ENCODE measurements at places on chromosomes 1 and 21.

DNA sequence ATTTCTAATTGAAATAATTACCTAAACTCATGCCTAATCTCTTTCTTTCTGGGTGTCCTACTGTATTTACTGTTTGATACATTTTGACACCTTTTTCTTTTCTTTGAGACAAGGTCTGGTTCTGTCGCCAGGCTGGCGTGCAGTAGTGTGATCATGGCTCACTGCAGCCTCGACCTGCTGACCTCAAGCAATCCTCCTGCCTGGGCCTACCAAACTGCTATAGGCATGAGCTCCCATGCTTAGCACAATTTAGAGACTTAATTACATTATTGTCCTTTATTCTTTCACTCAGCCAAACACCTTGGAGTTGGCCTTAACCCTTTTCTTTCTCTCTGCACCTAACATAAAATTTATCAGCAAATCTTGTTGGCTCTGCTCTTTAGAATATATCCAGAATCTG lies 139.8 kb upstream of the KIF26B start:
- no peak for DNase-seq

DNA sequence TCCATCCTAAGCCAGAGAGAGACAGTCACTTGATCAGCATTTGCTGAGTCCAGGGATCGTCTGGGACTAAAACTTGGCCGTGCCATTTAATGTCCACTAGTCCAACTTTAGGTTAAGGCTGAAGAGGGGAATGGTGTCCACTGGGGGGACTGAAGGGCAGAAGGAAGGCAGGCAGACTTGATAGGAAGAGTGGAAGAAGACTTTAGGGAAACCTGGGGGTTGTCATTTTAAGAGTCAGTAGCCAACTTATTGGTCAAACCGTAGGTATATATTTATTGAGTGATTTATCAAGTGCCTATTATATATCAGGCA lies 1.3 kb upstream of the LMOD1 start:
- DNase-seq = no peak

GRCh38 chr1:177880339-177880891 lies 89.4 kb downstream of the SEC16B start:
- peak; percentile 44 for DNase-seq

- no peak for DNase-seq
Measured at GRCh38 chr1:229073251-229073650, 197.7 kb upstream of the RAB4A start.

DNA sequence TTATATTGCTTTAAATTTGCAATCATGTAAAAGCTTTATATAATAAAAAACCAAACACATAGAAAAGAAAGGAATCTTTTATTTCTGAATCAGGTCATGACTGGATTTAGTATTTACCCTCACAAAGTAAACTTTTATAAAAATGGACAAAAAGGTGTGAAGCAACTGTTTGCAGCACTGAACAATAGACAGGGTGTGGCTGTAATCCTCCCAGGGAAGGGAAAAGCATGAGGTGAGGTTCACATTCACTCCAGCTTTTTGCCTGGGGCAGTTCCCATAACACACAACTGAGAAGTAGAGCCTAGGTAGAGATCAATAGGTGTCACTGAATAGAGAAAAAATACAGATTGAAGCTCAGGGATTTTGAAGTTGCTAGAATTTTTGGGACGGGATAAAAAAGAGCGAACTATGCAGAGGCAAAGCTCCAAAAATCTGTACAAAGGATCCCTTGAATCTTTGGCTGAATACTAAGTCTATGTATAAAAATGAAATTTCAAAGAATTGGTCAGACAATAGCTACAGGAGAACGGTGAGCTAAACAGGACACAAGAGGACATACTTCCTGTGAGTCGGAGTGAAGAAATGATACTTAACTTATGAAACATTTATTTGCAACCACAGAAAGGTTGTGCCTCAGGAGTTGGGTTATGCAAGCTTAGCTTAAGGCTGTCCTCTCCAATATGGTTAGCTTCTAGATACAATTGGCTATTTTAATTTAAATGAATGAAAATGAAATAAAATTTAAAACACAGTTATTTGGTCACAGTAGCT lies 162.0 kb upstream of the ZP4 start:
- DNase-seq = peak; percentile 6

DNA sequence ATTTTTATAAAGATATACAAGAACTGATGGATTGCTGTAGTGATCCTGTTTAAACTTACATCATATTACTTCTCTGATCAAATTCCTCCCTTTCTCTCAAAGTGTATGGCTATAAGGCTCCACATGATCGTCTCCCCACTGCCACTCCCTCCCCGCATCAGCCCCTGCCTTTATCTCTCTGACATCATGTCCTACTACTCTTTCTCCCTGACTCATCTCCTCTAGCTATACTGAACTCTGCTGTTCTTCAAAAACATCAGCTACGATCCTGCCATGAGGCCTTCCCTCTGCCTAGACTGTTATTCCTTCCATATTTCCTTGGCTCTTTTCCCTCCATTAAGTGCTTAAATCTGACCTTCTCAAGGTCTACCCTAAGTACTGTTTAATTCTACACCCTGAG lies 22.8 kb downstream of the HFM1 start:
- no peak for DNase-seq

DNA sequence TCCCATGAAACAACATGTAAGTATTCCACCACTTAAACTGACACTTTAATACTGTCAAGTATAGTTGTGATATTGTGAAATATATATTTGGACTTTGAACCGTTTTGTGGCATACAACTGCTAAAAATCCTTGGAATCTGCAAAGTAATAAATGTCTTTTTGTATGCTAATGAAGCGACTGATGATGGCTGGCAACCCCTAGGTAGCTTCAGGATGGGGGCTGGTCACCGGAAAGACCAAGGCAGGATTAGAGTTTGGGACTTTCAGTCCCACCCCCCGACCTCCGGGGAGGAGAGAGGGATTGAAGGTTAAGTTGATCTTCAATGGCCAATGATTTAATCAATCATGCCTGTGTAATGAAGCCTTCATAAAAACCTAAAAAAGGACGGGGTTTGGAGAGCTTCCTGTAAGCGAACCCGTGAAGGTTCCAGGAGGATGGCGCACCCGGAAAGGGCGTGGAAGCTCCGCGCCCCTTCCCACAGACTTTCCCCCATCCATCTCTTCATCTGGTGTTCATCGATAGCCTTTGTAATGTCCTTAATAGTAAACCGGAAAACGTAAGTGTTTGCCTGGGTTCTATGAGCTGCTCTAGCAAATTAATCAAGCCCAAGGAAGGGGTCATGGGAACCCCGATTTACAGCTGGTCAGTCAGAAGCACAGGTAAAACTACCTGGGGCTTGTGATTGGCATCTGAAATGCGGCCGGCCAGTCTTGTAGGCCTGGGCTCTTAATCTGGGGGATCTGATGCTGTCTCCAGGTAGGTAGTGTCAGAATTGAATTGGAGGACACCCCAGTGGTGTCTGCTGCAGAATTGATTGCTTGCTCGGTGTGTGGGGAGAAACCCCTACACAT lies 1.8 kb upstream of the ZNF281 start:
- DNase-seq = no peak

- DNase-seq = no peak
Measured at GRCh38 chr1:97764991-97765390, 155.8 kb downstream of the DPYD start.

DNA sequence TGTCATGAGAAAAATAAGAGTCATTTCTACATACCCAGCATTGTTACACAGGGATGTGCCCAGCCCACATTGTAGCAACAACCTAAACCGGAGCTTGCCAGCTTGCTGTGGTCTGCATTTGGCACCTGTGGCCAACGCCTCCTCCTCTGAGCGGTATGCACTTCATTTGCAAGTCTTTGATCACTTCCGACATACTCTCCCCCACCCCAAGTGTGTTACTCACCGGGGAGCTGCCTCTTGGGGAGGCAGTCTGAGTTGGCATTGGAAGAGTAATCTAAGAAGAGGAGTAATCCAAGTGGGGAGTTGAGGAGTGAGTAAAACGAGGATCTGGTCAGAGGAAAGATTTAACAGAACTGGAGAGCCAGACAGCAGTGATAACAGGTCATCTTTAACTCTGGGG lies 3.8 kb downstream of the BCL9 start:
- DNase-seq = peak; percentile 33

- peak; percentile 23 for DNase-seq
Measured at GRCh38 chr1:6280761-6281451, 20.0 kb upstream of the GPR153 start.

GRCh38 chr1:95012389-95012788 lies 60.4 kb downstream of the ALG14 start:
- no peak for DNase-seq

GRCh38 chr21:40152476-40152875 lies 285.2 kb downstream of the PCP4 start:
- DNase-seq = peak; percentile 34

DNA sequence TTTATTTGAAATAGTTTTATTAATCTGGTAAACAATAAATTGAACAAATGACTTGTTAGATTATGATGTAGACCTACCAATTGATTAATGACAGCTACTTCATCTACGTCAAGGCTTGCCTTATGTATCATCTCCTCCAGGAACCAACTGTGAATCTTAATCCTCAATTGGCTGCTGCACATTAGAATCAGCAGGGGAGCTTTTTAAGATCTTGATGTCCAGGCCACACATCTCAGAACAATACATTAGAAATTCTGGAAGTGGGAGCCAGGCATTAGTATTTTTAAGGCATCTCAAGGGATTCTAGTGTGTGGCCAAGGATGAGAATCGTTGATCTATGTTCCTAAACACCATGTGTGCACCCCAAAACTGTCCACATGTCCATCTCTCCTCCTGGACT lies 52.0 kb upstream of the LYPLAL1 start:
- DNase-seq = no peak

DNA sequence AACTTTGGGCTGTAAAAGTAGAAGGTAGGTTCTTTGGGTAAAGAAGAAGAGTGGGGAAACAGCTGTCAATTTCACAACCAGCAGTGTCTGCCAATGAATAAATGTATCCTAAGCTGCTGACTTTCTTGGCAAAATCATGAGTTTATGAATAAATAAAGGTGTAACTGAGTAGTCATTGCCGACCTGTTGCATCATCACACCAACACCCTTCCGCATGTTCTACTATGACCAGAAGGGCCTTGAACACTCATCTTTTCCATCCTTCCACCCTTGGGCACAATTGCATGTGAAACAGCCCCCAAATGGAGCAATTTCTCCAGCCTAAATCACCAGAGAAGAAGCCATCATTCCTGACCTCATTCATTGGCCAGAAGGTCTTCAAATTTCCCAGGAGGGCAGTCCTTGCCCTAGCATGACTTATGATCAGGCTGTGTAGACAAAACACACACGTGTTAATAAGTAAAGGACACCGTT lies 31.2 kb upstream of the QSOX1 start:
- DNase-seq = no peak

DNA sequence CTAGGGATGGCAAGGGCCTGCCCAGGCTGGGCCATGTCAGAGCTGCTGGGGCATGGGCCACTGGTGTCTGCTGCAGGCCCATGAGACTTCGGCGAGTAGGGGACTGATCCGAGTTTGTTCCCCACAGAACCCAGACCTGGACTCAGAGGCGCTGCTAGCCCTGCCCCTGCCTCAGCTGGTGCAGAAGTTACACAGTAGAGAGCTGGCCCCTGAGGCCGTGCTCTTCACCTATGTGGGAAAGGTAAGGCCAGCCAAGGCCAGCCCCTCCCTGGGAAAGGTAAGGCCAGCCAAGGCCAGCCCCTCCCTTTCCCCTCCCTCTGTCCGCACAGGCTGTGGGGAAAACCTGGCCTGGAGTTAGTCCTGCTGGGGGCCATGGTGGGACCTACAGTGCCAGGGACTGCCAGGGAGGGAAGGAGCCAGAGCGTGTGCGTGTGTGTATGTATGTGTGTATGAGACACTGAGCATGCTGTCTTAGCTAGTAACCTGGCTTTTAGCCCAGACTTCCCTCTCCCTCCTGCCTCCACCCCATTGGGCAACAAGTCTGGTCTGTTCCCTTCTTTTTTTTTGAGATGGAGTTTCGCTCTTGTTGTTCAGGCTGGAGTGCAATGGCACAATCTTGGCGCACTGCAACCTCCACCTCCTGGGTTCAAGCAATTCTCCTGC lies 8.0 kb downstream of the FAAH start:
- peak; percentile 47 for DNase-seq

DNA sequence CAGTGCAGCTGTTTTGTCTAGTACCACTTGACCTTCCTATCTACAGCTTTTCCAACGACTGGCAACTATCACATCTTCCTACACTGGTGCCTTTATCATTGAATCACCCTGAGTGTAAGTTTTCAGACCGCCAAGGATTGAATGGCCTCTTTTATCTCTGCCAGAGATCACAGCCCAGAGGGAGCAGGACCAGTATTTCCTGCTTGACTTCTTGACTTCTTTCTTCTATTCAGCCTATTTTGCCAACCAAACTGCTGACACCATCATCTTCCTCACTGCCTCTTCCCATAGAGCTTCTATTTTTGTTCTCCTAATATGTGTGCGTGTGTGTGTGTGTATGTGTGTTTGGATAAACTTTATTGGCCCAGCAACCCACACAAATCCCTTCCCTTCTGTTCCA lies 53.8 kb downstream of the SERBP1 start:
- no peak for DNase-seq

- no peak for DNase-seq
Measured at GRCh38 chr1:67524143-67525052, 94.2 kb upstream of the SERBP1 start.

- no peak for DNase-seq
Measured at GRCh38 chr1:25911162-25911561, 4.9 kb upstream of the STMN1 start.

DNA sequence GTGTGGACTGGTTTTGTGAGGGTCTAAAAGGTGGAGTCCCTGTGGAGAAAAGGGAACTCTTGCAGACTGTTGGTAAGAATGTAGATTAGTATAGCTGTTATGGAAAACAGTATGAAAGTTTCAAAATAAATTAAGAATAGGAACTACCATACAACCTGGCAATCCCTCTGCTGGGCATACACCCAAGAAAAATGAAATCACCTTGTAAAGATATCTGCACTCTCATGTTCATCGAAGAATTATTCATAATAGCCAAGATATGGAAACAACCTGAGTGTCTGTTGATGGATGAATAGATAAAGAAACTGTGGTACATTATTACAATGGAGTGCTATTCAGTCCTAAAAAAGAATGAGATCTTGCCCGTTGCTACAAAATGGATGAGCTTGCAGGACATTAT lies 109.6 kb downstream of the TBX19 start:
- no peak for DNase-seq

GRCh38 chr1:234315091-234315541 lies 58.1 kb upstream of the COA6 start:
- DNase-seq = no peak

DNA sequence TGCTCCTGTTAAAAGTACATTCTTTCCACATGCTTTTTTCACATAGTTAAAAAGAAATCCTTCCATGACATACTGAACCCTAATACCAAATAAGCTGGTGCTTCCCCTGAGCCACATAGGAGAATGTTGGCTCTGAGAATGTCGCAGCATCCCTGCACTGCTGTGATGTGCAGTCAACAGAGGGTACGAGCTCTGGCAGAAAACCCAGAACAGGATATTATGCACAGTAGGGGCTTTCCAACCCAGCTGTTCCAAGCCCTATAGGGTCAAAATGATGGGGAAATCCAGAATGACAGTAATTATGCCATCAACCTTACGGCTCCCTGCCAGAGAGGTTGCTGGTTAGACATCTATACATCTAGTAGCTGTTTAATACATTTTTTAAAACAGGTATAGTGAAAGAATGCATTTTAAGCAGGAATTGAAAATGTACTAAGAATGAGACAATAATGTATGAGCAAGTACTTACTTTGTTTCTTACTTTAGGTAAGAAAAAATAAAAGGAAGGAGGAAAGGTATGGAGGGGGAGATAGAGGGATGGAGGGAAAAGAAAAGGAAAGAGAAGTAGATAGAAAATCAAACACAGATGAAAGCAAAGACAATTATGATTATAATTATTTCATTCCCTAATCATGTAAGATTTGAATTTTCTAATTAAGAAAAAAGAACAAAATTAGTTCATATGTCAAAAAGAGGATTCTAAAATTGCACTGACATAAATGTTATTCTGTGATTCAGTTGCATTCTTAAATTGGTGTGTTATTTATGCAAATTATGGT lies 126.0 kb downstream of the NR5A2 start:
- peak; percentile 14 for DNase-seq

Data from NCI-H1417 (cell line).